ENCODE measurements at places on chromosomes 4 and X. TPM values are rescaled to one million over a fixed set of nuclear protein-coding genes. Genes with fewer than 3 reads are reported as not detected.

RPS6KA6 gene
- 16.2 TPM for polyA plus RNA-seq

PPA2 gene
- 98.2 TPM for polyA plus RNA-seq

MAML3 gene
- polyA plus RNA-seq = 22.5 TPM

TMEM47 gene
- 25.6 TPM for polyA plus RNA-seq

TEX13C gene
- not detected for polyA plus RNA-seq

POLA1 gene
- polyA plus RNA-seq = 16.6 TPM

DMP1 gene
- not detected for polyA plus RNA-seq

CENPI gene
- 8.6 TPM for polyA plus RNA-seq

PPP4R3C gene
- polyA plus RNA-seq = not detected

NSG1 gene
- polyA plus RNA-seq = 4.6 TPM

DCLK2 gene
- 13.2 TPM for polyA plus RNA-seq

GLUD2 gene
- 4.3 TPM for polyA plus RNA-seq

LSM6 gene
- polyA plus RNA-seq = 68.2 TPM

PDGFRA gene
- 144 TPM for polyA plus RNA-seq

TMPRSS11A gene
- polyA plus RNA-seq = not detected

FRYL gene
- polyA plus RNA-seq = 41.7 TPM

GPAT3 gene
- polyA plus RNA-seq = 16.6 TPM

CBR4 gene
- 38.2 TPM for polyA plus RNA-seq

ENPP6 gene
- polyA plus RNA-seq = 8.9 TPM

NLRP2B gene
- not detected for polyA plus RNA-seq

MAGEB2 gene
- polyA plus RNA-seq = not detected

FOXR2 gene
- polyA plus RNA-seq = not detected

RIBC1 gene
- 5.1 TPM for polyA plus RNA-seq

DMRTC1 gene
- 0.30 TPM for polyA plus RNA-seq

GSX2 gene
- polyA plus RNA-seq = not detected

TSPAN7 gene
- 41.9 TPM for polyA plus RNA-seq

CXCL9 gene
- 0.13 TPM for polyA plus RNA-seq

CT45A5 gene
- not detected for polyA plus RNA-seq

IBSP gene
- polyA plus RNA-seq = not detected

SLC49A3 gene
- 4.1 TPM for polyA plus RNA-seq

IGSF1 gene
- polyA plus RNA-seq = 21.0 TPM

MID2 gene
- 11.0 TPM for polyA plus RNA-seq

TRPC3 gene
- polyA plus RNA-seq = 1.2 TPM

YY2 gene
- 3.8 TPM for polyA plus RNA-seq

APELA gene
- polyA plus RNA-seq = 8.4 TPM

CHRNA9 gene
- polyA plus RNA-seq = 0.82 TPM

POF1B gene
- 0.17 TPM for polyA plus RNA-seq

DCX gene
- polyA plus RNA-seq = 1.5 TPM

GYPE gene
- 1.6 TPM for polyA plus RNA-seq

TRAM1L1 gene
- 16.3 TPM for polyA plus RNA-seq

SMR3B gene
- polyA plus RNA-seq = not detected

GPR143 gene
- 14.1 TPM for polyA plus RNA-seq

TMEM35A gene
- polyA plus RNA-seq = 9.7 TPM

SPANXA1 gene
- not detected for polyA plus RNA-seq

ANOS1 gene
- 8.3 TPM for polyA plus RNA-seq

ASB9 gene
- polyA plus RNA-seq = 12.0 TPM

HSFX2 gene
- 0.30 TPM for polyA plus RNA-seq

LEF1 gene
- polyA plus RNA-seq = 76.9 TPM

BTC gene
- polyA plus RNA-seq = 5.6 TPM

CYLC1 gene
- polyA plus RNA-seq = not detected

FGFBP2 gene
- not detected for polyA plus RNA-seq

SPACA5 gene
- not detected for polyA plus RNA-seq

PRRG3 gene
- 7.2 TPM for polyA plus RNA-seq

ZNF674 gene
- polyA plus RNA-seq = 5.4 TPM

ADH1C gene
- polyA plus RNA-seq = 117 TPM

UGT2B15 gene
- polyA plus RNA-seq = 0.08 TPM

ATP8A1 gene
- 27.6 TPM for polyA plus RNA-seq

UBE2D3 gene
- 287 TPM for polyA plus RNA-seq

FHIP1A gene
- 6.1 TPM for polyA plus RNA-seq
